ENCODE measurements at places on chromosomes 5 and 9. TPM values are rescaled to one million over a fixed set of nuclear protein-coding genes. Genes with fewer than 3 reads are reported as not detected.

- DNase-seq, result no peak
Observed at GRCh38 chr5:35337340-35338156, 107.3 kb upstream of the PRLR start.

- no peak for DNase-seq
Observed at GRCh38 chr5:54401515-54401914, 54.0 kb upstream of the HSPB3 start.

DNA sequence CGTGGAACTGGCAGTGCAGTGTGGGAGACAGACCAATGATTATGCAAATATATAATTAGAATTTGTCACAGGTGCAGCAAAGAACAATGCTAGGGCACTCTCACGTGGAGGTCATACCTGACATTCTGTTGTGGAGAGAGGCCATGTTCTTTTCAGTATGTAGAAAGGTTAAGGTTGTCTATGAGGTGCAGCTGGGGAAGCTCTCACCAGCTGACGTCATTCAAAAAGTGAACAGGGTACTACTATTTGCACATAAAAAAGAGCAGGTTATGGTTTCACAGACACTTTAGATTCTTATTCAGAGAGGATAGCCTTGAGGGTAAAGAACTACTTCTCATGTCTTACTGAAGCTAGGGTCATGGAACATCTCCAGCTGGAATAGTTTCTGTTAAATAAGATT, 19.1 kb downstream of the SH3GL2 start:
- DNase-seq, result no peak

DNA sequence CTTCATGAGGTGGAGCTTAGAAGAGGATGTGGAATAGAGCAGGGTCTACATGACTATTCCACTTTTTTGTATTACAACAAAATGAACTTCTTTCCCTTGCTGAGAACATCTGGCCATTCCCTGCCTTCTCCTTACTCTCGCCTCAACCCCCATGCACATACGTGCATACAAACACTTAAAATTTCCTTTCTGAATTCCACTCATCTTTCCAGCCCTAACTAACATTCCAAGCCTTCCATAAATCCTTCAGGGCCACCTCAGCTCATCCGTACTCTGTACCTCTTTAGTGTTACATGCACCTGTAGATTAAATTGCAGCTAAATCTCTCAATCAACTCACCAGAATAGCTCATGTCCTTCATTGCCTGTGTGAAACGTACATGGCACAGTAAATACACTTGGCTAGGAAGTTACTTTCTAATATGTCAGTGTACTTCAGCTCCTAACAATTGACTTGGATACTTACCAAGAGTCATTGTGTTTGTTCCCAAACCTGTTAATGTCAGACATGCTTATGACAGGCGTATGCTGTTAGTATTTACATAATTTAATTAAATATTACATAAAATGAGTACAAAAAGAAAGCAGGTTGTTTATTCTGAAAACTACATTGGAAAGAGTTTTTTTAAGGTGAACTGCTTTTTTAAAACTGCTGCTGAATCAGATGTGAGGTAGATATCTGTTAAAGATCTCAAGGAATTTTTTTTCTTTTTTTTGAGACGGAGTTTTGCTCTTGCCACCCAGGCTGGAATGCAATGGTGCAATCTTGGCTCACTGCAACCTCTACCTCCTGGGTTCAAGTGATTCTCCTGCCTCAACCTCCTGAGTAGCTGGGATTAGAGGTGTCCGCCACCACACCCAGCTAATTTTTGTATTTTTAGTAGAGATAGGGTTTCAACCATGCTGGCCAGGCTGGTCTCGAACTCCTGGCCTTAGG, 55.7 kb downstream of the GLIS3 start:
- no peak for DNase-seq

- no peak for DNase-seq
Observed at GRCh38 chr5:52255308-52255707, 532.4 kb upstream of the ITGA1 start.

DNA sequence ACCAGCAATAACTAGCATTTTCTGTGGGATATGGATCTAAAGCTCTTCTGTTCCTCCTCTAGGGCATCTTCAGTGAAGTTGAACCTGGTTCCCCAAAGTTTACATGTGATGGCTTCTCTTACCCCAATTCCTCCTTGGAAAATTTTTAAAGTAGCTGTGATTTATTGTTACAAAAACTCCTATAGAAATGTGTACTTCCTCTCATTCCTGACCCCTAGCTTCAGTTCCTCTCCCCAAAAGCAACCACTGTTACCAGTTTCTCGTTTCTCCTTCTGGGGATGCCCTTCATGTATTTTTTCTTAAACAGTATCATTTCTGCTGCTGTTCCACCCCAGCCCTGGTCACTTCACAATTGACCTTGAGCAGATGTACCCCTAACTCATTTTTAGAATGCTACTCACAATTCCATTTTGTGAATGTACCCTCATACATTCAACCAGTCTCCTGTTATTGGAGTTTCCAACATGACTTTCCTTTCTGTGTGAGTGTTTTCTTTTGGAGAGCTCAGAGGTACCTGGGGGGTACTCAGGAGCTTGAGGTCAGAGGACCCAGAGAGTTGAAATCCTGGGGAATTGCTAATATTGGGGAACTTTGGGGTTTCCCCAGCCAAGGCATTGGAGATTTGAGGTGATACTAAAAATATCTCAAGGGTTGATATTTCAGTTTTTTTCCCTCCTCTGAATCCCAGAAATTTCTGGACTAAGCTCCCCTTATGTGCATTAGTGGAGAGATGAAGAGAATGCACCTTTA, 18.6 kb upstream of the GLRX start:
- no peak for DNase-seq

GRCh38 chr9:127746959-127747569, 12.0 kb upstream of the TOR2A start:
- DNase-seq, result peak; percentile 28

- no peak for DNase-seq
Observed at GRCh38 chr5:59312223-59312622, 581.3 kb downstream of the PDE4D start.

The PCDHB13 gene
- 0.11 TPM for total RNA-seq
